ENCODE measurements at places on chromosomes 11 and 22.

- no peak for DNase-seq
Observed at GRCh38 chr11:125946712-125947418, 1.0 kb downstream of the VSIG10L2 start.

GRCh38 chr11:33268945-33269540, 11.9 kb downstream of the HIPK3 start:
- no peak for DNase-seq

- no peak for DNase-seq
Observed at GRCh38 chr11:17098658-17099057, 21.2 kb upstream of the RPS13 start.

- DNase-seq: no peak
Observed at GRCh38 chr11:63961608-63962412, 12.6 kb upstream of the COX8A start.

DNA sequence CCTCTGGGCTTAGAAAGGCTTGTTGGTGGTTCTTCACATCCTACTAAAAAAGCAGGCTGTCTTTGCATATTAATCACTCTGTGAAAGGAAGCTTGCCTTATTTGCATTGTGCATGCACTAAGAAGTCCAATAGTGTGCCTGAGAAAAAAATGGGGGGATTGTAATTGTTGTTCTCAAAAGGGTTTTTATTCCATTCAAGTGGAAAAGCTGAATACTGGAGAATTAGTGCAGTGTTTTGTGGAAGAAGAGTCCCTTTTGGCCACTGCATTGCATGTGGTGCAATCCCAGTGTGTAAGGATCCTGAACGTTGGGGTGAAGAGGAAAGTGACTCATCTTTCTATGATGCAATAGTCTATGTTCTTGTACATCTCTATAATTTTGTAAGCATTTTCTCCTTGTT, 16.5 kb downstream of the NCAM1 start:
- DNase-seq: no peak

- no peak for DNase-seq
Observed at GRCh38 chr11:77146261-77147035, 18.4 kb downstream of the MYO7A start.

- DNase-seq: peak; percentile 87
Observed at GRCh38 chr11:61021661-61022212, 50.3 kb downstream of the CD6 start.

GRCh38 chr22:23033116-23033905, 37.0 kb upstream of the GNAZ start:
- no peak for DNase-seq

- DNase-seq: no peak
Observed at GRCh38 chr11:36097219-36097650, 153.4 kb downstream of the LDLRAD3 start.

GRCh38 chr11:134615041-134615615, 203.1 kb upstream of the B3GAT1 start:
- DNase-seq: no peak

- DNase-seq: no peak
Observed at GRCh38 chr11:69986440-69986787, 91.7 kb upstream of the ANO1 start.

- DNase-seq: no peak
Observed at GRCh38 chr22:23177197-23177596, 3.1 kb upstream of the BCR start.

DNA sequence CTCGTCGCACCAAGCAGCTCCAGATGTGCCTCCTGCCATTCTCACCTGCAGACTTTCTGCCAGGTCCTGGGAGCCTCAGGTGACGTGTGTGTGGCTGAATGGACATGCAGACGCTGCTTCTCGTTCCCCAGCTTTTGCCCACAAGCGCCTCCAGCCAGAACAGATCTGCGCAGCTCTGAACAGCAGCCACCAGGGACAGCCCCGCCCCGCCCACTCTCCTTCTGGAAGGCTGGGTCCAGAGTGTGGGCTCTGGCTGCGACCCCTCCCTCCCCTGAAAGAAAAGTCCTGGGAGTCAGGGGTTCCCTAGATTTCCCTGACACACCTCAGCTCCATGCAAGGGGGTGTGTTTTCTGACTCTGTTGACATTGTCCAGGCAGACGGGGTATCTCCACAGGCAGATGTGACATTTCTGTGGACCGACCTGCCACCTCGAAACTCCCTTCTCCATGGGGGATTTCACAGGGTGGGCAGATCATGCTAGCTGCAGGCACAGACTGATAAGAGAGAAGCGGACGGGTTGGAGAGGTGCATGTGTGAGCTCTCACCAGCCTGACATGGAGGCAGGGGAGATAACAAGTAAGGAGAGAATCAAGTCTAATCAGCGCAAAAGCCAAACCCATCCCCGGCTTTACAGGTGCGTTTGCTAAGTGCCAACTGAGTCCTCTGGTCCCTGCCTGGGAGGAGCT, 19.8 kb downstream of the SLCO2B1 start:
- no peak for DNase-seq

- no peak for DNase-seq
Observed at GRCh38 chr11:14044916-14045315, 82.4 kb downstream of the SPON1 start.

DNA sequence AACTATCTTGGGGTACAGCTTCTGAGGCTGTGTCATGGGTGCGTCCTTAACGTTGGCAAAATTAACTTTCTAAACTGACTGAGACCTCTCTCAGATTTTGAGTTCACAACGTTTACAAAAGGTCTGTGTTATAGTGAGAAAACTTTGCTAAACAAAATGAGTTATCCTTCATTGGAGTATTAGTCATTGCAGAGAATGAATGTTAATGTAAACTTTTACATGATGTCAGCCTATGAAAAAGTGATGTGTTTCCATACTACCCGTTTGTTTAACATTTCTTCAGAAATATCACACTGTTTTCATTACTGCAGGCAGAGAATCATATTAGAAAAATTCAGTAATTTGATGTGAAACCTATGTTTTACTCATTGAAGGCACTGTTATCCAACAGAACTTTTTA, 32.1 kb downstream of the HSD17B12 start:
- no peak for DNase-seq

GRCh38 chr11:19394525-19395016, 153.8 kb upstream of the E2F8 start:
- DNase-seq: no peak

- no peak for DNase-seq
Observed at GRCh38 chr11:75969626-75970308, 154.8 kb downstream of the UVRAG start.

DNA sequence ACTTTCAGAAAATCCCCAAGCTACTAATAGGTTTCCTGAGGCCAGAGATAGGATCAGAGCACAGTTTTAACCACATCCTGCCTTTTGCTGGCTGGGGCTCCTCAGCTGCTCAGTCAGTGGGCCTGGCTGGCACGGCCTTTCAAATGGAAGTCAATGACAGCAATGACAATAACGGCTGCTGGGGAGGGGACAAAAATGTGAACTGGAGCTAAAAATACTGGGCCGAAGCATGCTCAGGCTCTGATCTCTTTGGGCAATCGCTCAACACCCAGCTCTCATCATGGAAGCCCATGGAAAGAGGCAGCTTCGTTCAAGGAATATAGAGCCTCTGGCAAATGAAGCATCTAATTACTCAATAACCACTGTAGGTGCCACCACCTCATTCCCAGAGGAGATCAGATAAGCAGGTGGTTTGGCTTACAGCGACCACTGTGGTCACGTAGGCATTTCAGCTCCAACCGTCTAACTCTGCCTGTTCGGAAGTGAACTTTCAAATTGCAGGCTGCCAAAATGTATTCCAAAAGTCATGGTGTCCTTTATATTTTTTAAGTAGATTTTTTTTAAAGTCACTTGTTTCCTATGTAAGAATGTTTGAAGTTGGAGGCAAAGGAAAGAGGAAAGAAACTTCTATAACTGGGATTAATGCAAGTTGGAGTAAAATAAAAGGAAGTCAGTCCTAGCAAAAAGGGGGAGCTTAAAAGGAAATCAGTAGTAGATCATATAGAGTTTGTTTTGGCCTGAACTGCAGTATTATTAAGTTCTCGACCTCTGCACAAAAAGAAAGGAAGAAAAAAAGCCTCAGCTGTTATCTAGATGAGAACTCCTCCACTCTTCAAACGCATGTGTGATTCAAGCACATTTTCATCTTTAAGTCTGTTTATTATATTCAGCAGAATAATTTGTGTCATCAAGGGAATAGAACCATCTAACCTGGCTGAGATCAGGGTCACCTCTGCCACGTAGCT, 14.1 kb downstream of the WT1 start:
- DNase-seq: no peak

GRCh38 chr11:20048246-20048645, 112.0 kb downstream of the DBX1 start:
- DNase-seq: no peak

GRCh38 chr22:48721395-48721669, 1106.3 kb downstream of the BRD1 start:
- no peak for DNase-seq

DNA sequence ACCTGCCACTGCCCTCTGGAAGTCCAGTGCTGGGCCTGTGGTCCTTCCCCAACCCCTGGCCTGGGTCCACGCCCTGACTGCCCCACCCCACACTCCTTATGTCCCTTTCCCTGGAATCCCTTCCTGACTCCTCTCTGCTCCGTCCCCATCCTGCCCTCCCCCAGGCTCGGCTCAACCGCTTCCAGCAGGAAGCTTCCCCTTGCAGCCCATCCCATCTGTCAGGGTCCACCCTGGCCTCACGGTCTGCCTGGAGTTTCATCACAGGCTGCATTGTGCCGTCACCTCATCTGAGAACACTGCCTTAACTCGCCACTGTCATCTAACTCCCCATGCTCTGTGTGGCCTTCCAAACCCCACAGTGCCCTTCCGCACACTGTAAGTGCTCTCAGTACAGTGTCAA, 64.3 kb downstream of the NAT10 start:
- DNase-seq: no peak

DNA sequence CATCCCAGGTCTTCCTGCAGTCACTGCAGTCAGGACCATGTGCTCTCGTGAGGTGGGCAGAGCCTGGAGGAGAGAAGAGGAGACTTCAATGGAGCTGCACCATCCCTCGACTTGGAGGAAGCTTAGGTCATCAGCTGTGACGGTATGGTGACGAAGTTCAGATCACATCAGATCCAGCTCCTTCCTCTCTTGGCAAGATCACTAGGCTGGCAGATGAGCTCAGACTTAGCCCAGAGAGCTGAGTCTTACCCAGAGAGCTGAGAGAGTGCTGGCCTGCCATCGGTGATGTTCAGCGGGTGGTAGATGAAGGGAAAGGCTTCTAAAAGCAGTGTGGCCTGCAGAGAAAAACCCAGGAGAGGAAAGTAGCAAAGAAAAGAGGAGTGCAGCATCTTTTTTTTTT, 1.8 kb upstream of the SLC15A3 start:
- DNase-seq: no peak

DNA sequence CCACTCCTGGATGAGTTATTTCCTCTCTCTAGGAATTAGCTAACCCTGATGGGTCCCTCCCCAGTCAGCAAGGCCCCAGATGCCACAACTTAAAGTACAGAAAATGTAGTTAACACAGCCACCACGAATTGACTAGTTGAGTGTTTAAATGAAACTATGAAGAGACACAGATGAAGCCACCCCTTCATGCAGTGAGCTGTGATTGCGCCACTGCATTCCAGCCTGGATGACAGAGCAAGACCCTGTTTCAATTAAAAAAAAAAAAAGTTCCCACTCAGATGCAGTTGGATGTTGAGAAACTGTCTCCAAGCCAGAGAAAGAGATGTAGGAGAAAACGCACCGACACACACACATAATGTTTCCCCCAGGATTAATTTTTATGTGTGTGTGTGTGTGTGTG, 53.3 kb downstream of the SCN3B start:
- no peak for DNase-seq

- no peak for DNase-seq
Observed at GRCh38 chr11:10561947-10562346, 6.5 kb downstream of the LYVE1 start.

GRCh38 chr11:2569321-2569721, 124.5 kb downstream of the KCNQ1 start:
- DNase-seq: no peak

- DNase-seq: no peak
Observed at GRCh38 chr11:97963528-97964331, 1057.0 kb upstream of the CNTN5 start.

DNA sequence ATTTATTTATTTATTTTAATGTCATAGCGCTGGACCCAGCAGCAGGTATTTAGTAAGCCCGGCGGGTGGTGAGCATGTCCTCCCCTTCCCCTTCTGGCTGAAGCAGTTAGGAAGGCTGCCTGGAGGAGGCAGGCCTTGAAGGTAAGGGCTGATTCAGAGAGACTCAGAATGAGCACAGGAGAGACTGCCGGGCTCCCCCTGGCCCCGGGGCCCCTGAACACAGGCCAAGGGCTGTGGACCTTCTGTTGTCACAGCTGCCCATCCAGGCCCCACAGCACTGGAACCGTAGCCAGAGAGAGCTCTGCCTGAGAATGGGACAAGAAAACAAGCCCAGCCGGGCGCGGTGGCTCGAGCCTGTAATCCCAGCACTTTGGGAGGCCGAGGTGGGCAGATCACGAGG, 52.8 kb downstream of the KCNJ4 start:
- no peak for DNase-seq

DNA sequence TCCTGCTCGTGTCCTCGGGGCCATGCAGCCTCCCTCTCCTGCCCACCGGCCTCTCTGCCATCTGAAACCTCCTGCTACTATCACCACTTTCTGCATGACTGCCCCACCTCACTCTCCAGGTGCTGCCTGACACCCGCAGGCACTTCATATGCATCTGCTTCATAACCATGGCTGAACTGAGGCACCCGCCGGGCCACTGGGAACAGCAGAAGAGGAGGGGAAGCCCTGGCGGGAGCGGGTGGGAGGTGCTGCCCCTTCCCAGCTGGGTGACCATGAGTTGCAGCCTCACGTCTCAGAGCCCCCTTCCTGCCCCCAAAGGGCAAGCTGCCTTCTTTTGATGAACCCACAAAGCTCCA, 21.7 kb upstream of the PICK1 start:
- DNase-seq: no peak

GRCh38 chr11:124863826-124864165, 1.4 kb upstream of the ROBO3 start:
- DNase-seq: no peak

DNA sequence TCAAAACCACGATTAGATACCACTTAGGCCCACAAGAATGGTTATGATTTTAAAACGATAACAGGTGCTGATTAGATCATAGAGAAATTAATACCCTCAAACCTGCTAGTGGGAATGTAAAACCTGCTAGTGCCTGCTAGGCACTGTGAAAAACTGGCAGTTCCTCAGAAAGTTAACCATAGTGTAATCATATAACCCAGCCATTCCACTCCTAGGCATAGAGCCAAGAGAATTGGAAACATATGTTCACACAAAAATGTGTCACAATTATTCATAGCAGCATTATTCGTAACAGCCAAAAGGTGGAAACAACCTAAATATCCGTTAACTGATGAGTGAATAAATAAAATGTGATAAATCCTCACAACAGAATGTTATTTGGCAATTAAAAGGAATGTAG, 122.2 kb upstream of the SYN3 start:
- no peak for DNase-seq

GRCh38 chr22:17742527-17742902, 31.8 kb downstream of the BID start:
- DNase-seq: peak; percentile 70

DNA sequence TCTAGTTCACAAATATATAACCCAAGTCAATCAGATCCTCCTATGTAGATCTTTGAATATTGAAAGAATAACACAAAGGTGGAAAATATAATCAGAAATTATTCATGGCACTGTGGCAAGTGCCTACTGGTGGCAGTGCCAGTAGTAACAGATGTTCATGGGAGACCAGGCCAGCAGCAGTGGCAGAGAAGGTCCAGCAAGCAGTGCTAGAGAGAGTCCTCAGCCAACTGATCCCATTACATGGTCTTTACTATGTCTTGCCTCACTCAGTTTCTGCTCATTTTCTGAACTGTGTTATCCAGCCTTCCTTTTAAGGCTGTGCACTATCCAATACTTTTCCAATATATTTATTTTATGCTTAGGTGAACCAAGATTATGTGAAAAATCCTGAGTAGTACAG, 124.9 kb downstream of the MRTFA start:
- no peak for DNase-seq
